A549 treated with GW870086 at 1 μM for 4 hours (cell line): ENCODE measurements at places on chromosomes 4 and X. TPM values are rescaled to one million over a fixed set of nuclear protein-coding genes. Genes with fewer than 3 reads are reported as not detected.

The ARHGEF6 gene
- 0.16 to 0.30 TPM (median 0.18 TPM) in 5 replicates for total RNA-seq

The SRPX2 gene
- 2.5 to 4.1 TPM (median 2.6 TPM) in 5 replicates for total RNA-seq

The L1CAM gene
- 16.7 to 20.3 TPM (median 17.5 TPM) in 5 replicates for total RNA-seq

The PABPC4L gene
- total RNA-seq = 0.03 to 0.10 TPM (median 0.06 TPM) in 4 of 5 replicates, not detected in the other

The SYTL4 gene
- total RNA-seq = 1.5 to 3.8 TPM (median 2.9 TPM) in 5 replicates

The OTUD6A gene
- total RNA-seq = not detected in 5 replicates

The IL2 gene
- total RNA-seq = not detected in 5 replicates

The FAM47E gene
- 0.09 to 0.32 TPM (median 0.22 TPM) in 4 of 5 replicates, not detected in the other for total RNA-seq

The SPANXA1 gene
- total RNA-seq = 0.28 TPM in 1 of 5 replicates, not detected in the others

The PWWP3B gene
- not detected in 5 replicates for total RNA-seq

The NEK1 gene
- 2.2 to 3.1 TPM (median 3.0 TPM) in 5 replicates for total RNA-seq

The SSX3 gene
- not detected in 5 replicates for total RNA-seq

The GABRG1 gene
- not detected in 5 replicates for total RNA-seq

The AMTN gene
- total RNA-seq = not detected in 5 replicates

The SPANXN4 gene
- total RNA-seq = not detected in 5 replicates

The PNMA5 gene
- not detected in 5 replicates for total RNA-seq

The UGT2B10 gene
- total RNA-seq = 0.09 TPM in 1 of 5 replicates, not detected in the others

The SUPT20HL1 gene
- total RNA-seq = not detected in 5 replicates

The KLB gene
- 0.08 to 0.15 TPM (median 0.11 TPM) in 5 replicates for total RNA-seq

The PAK3 gene
- 0.14 TPM in 1 of 5 replicates, not detected in the others for total RNA-seq

The SSX2B gene
- not detected in 5 replicates for total RNA-seq

The CLTRN gene
- total RNA-seq = 0.72 to 1.1 TPM (median 0.91 TPM) in 5 replicates

The PRR32 gene
- total RNA-seq = not detected in 5 replicates

The ADH7 gene
- not detected in 5 replicates for total RNA-seq

The CC2D2A gene
- 10.9 to 12.9 TPM (median 11.9 TPM) in 5 replicates for total RNA-seq

The AWAT1 gene
- total RNA-seq = not detected in 5 replicates

The SSX1 gene
- total RNA-seq = not detected in 5 replicates

The IRS4 gene
- total RNA-seq = 0.03 TPM in 1 of 5 replicates, not detected in the others

The BCORL1 gene
- 4.8 to 10.1 TPM (median 9.5 TPM) in 5 replicates for total RNA-seq

The HELT gene
- total RNA-seq = not detected in 5 replicates

The SRPK3 gene
- total RNA-seq = not detected in 5 replicates

The GPR143 gene
- total RNA-seq = 0.17 to 0.39 TPM (median 0.22 TPM) in 4 of 5 replicates, not detected in the other

The ALB gene
- total RNA-seq = 0.19 to 2.7 TPM in 2 of 5 replicates, not detected in the others
